Right ventricle myocardium superior (tissue), 1 donor: ENCODE measurements at places on chromosomes 7 and 10. TPM values are rescaled to one million over a fixed set of nuclear protein-coding genes. Genes with fewer than 3 reads are reported as not detected.

The NXPH1 gene
- total RNA-seq = not detected

The LLCFC1 gene
- not detected for total RNA-seq

The DNA2 gene
- total RNA-seq = 2.0 TPM

The CHAT gene
- not detected for total RNA-seq

The ACHE gene
- 0.65 TPM for total RNA-seq

The TMEM178B gene
- total RNA-seq = 35.4 TPM

DNA sequence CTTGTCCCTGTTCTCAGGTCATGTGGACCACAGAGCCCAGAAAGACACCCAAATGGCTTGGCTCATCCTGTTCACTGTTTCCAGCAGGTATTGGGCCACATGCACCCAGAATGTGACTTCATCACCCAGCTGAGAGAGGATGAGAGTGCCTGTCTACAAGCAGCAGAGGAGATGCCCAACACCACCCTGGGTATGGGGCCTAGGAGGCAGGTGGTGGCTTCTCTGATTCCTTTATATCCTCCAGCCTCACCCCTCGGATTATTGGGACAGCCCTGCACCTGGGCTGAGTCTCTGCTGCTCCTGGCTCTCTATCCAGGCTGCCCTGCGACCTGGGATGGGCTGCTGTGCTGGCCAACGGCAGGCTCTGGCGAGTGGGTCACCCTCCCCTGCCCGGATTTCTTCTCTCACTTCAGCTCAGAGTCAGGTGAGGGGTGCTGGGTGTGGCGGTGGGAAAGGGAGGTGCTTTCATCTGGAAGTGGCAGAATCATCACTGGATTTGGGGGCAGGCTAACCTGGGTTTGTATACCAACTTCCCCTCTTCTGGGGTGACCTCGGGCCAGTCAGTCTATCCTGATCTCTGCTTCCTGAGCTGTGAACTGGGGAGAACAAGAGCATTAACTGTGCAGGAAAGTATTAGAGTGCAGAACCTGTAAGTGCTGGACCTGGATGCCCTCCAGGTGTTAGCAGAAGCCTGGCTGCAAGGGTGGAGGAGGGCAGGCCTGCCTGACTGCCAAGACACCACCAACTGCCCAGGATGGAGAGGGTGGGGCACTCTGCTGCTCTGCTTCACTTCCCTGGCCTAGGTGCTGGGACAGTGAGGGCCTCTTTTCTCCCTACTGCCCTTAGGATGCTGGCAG, 5.2 kb downstream of the GHRHR start:
- no peak for DNase-seq

DNA sequence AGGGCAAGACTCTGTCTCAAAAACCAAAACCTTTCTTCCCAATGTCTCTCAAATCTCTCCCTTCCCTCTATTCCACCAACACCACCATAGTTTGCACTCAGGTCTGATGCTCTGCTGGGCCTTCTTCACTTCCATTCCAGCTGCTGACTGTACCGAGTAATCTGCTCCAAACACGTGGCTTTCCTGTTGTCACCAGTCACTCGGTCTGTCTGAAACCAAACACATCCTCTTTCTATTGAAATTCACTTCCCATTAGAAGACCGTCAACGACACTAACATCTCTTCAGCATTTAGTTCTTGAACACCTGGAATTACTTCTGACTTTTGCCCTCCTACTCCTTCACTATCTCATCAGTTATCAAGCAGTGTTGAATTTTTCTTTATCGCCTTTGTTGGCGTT, 4.7 kb upstream of the NRF1 start:
- DNase-seq = no peak

DNA sequence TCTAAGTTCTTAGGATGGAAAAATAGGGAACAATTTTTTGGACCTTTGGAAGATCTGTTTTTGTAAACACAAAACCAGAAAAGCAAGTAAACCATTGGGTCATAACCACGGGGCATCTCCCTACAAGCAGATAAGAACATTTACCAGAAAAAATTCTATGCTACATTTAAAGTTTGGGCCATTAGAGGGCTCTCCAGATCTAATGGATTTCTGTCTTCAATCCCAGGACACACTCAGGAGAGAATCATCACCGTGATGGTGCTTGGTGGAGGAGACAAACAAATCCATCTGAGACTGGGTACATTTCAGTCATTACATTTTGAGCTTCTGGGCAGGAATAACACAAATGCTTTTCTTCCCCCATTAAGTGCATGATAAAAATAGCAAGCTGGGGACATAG, 178.4 kb upstream of the TARP start:
- DNase-seq = no peak

DNA sequence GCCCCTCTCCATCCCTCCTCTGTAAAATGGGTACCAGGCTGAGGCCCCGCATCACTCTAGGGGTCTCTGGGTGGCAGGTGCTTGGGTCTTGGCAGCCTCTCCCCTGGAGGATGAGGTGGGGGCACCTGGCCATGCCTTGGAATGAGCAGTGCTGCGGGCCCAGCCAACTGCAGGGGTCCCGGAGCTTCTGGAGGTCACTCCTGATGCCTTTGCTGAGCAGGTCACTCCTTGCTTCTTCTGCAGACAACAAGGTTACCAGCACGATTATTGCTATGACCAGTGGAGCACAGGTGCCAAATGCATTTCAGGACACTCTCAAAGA, 22.4 kb upstream of the ZNF488 start:
- no peak for DNase-seq

GRCh38 chr7:70568674-70569334, 563.1 kb upstream of the GALNT17 start:
- peak; percentile 58 for DNase-seq

GRCh38 chr10:90787393-90788198, 70.2 kb downstream of the HTR7 start:
- DNase-seq = no peak

DNA sequence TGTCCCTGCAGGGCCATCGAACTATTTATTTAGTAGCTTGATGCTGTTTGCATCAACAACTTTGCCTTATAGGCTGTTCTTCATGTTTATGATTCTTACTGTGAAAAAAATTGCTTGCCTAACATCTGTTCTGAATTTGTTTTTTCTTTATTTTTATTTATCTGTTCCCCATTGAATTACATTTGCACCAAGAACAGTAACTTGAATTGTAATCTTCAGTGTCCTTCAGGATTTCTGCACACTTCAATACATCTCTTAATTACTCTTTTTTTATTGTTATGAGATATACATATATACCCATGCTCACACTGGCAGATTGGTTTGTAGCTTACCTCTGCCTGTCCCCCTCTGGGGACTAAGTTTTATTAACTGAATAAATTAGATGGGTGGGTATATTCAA, 64.4 kb downstream of the TBXAS1 start:
- DNase-seq = no peak

DNA sequence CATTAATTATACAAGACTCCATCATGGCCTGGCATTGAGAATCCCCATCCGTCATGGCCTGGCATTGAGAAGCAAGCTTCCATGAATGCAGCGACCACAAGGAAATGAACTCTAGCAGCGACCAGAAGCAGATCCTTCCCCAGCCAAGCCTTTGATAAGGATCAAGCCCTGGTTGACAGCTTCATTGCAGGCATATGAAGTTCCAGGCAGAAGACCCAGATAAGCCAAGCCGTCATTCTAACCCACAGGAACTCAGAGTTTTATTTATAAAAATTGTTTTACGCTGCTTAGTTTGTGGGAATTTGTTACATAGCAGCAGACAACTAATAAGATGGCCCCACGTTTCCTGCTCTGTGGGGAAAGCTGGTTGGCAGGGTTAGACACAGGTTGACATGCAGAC, 642.3 kb downstream of the GATA3 start:
- DNase-seq = no peak
